ENCODE measurements at places on chromosomes 11 and 22. TPM values are rescaled to one million over a fixed set of nuclear protein-coding genes. Genes with fewer than 3 reads are reported as not detected.
A peak's percentile ranks its signal among the peaks of the same experiment; 100 is the strongest.

PDE2A gene
- total RNA-seq, result 0.29 TPM

SERPINH1 gene
- total RNA-seq, result 15.2 TPM

NDUFS3 gene
- total RNA-seq, result 94.0 TPM

TH gene
- total RNA-seq, result not detected

RIBC2 gene
- total RNA-seq, result 7.7 TPM

OR8B3 gene
- total RNA-seq, result not detected

MMP8 gene
- total RNA-seq, result not detected

MS4A12 gene
- total RNA-seq, result not detected

PKDREJ gene
- total RNA-seq, result not detected

WNT7B gene
- total RNA-seq, result not detected

CSF2RB gene
- 0.22 TPM for total RNA-seq

- peaks cover 27% of the 10 kb centered on the region for H3K36me3 ChIP-seq
- H3K27ac ChIP-seq, result no peak overlapping the region
- no peak overlapping the region for H3K4me3 ChIP-seq
- no peaks in the 10 kb centered on the region for H3K27me3 ChIP-seq
These were observed 5.3 kb upstream of the CHADL start for GRCh38 chr22:41245917-41246499.

DNA sequence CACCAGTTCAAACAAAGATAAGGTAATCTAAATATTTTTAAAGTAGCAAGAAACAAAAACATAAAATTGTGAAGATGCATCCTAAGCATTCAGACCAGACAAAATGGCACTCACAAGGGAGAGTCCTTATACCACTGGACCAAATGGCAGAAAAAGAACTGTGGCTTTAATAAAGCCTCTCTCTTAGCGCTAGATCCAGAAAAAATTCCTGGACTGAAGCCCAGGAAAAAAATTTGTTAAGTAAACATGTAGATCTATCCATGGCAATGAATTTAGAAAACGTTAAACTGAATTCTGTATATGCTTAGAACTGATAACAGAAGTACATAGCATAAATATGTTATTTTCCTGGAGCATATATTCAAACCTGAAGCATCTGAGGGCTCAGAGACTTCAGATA, 11.8 kb upstream of the CD59 start:
- H3K27ac ChIP-seq, result no peak overlapping the region
- no peak for DNase-seq
- no peaks in the 10 kb centered on the region for H3K27me3 ChIP-seq
- peaks cover 10% of the 10 kb centered on the region for H3K36me3 ChIP-seq
- H3K4me1 ChIP-seq, result peaks cover 3% of the 10 kb centered on the region

GRCh38 chr11:27414644-27415043, 51.6 kb upstream of the CCDC34 start:
- no peak overlapping the region for H3K4me3 ChIP-seq
- H3K27me3 ChIP-seq, result no peaks in the 10 kb centered on the region
- H3K27ac ChIP-seq, result no peak overlapping the region

- peaks cover 15% of the 10 kb centered on the region for H3K4me1 ChIP-seq
- no peak within 1 kb of the TSS for H3K27ac ChIP-seq
- no peaks in the 10 kb centered on the region for H3K36me3 ChIP-seq
- DNase-seq, result peak; percentile 91
- peak within 1 kb of the TSS; percentile 76 for H3K4me3 ChIP-seq
These were observed at the start of gene UNC93B1 for GRCh38 chr11:68003846-68004550. Gene UNC93B1, minus strand, starts transcription at chr11:68004097. Its CDS starts 54 bp downstream, at chr11:68004043.

DNA sequence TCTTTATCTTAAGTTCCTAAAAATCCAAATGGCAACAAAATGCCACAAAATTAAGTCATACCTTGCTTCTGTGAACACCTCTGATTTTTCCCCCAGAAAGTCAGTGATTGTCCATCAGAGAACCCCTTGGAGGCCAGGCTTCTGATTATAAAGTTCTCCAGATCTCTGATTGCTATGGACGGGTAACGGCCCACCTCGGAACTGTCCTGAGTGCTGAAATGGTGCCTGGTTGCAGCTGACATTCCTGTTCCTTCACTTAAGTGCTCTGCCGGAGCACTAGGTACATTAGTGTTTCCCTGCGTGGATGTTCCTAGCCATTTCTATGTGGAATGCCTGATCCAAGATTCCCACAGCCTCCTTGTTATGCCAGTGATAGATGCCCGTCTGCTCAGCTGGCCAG, 85.0 kb downstream of the CHST1 start:
- H3K27me3 ChIP-seq, result peaks cover 13% of the 10 kb centered on the region
- no peak overlapping the region for H3K27ac ChIP-seq
- H3K36me3 ChIP-seq, result no peaks in the 10 kb centered on the region
- no peak for DNase-seq
- no peak overlapping the region for H3K4me3 ChIP-seq

- H3K27me3 ChIP-seq, result no peaks in the 10 kb centered on the region
- DNase-seq, result peak; percentile 58
- H3K36me3 ChIP-seq, result no peaks in the 10 kb centered on the region
- H3K4me1 ChIP-seq, result peaks cover 35% of the 10 kb centered on the region
These were observed 6.1 kb upstream of the CD82 start for GRCh38 chr11:44559207-44559939.

DNA sequence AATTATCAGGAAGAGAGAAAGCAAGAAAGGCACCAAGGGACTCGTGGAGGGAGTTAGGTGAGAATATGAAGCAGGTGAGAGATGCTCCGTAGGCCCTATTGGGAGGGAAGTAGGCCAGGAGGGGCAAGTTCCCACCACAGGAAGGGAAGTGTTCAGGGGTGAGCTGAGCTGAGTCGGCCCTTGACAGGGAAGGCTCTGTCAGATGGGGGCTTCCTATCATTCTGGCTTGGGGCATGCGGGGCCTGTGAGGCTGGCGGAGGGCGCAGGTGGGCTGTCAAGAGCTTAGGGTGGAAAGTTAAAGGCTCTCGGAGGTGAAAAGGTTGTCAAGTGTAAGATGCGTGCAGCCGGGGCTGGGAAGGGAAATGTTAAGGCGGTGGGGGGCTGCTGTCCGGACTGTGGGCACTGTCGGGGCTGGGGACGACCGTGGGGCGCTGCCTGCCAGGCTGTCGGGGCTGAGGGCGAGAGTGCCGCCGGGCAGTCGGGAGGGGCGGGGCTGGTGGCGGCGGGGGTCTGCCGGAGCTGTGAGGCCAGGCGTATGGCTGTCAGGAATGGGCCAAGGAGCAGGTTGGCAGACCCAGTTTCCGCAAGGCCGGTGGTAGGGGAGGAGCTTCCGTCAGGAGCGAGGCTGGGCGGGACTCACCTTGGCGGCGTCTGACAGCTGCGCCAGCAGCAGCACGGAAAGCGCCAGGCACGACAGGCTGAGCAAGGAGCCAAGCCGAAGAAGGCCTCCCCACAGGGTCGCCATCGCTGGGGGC, 496 bp downstream of the TMEM9B start:
- H3K27me3 ChIP-seq, result no peaks in the 10 kb centered on the region
- H3K36me3 ChIP-seq, result peaks cover 2% of the 10 kb centered on the region
- H3K27ac ChIP-seq, result peak overlapping the region; percentile 90

GRCh38 chr22:45529105-45529504, 26.4 kb downstream of the FBLN1 start:
- peaks cover 2% of the 10 kb centered on the region for H3K27me3 ChIP-seq
- no peak for DNase-seq
- H3K27ac ChIP-seq, result no peak overlapping the region
- H3K36me3 ChIP-seq, result no peaks in the 10 kb centered on the region
- H3K4me3 ChIP-seq, result no peak overlapping the region

- no peak overlapping the region for H3K4me3 ChIP-seq
- no peaks in the 10 kb centered on the region for H3K4me1 ChIP-seq
- no peaks in the 10 kb centered on the region for H3K36me3 ChIP-seq
- no peak for DNase-seq
- H3K27ac ChIP-seq, result no peak overlapping the region
These were observed 25.9 kb upstream of the SLC5A4 start for GRCh38 chr22:32281072-32281471.

GRCh38 chr11:46977038-46977813, 40.7 kb downstream of the CSTPP1 start:
- H3K36me3 ChIP-seq, result no peaks in the 10 kb centered on the region
- no peaks in the 10 kb centered on the region for H3K27me3 ChIP-seq
- no peak overlapping the region for H3K27ac ChIP-seq
- H3K4me1 ChIP-seq, result peaks cover 13% of the 10 kb centered on the region

DNA sequence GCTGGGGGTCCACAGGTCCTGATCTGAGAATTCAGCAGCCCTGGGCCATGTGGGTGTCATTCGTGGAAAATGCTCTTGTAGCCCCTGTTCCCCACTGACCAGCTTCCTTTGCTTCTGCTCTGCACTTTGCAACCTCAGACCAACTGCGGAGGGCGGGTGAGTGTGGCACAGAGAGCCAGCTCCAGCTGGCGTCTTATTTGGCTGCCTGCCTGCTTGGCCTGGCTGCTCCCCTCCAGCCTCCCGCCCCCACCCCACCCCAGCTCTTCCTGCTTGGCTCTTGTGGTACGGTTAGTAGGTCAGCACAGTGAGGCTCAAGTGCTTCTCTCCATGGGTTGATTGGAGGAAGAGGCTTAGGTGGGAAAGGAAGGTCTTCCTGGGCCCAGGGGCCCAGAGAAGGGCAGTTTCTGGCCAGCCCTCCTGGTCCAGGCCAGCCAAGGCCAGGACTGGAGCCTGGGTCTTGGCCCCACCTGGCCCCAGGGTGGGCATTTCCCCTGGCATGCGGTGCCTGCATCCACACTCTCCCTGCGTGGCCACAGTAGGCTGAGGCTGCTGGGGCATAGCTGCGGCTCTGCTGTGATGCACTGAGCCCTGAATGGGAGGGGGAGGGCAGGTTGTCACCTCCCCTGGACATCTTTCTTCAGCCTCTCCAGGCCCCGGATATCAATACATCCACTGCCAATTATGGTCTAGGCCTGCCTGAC, 26.5 kb downstream of the MYO7A start:
- H3K4me1 ChIP-seq, result peaks cover 24% of the 10 kb centered on the region
- H3K4me3 ChIP-seq, result no peak overlapping the region
- peaks cover 3% of the 10 kb centered on the region for H3K27me3 ChIP-seq
- no peak for DNase-seq
- no peaks in the 10 kb centered on the region for H3K36me3 ChIP-seq
- no peak overlapping the region for H3K27ac ChIP-seq

DNA sequence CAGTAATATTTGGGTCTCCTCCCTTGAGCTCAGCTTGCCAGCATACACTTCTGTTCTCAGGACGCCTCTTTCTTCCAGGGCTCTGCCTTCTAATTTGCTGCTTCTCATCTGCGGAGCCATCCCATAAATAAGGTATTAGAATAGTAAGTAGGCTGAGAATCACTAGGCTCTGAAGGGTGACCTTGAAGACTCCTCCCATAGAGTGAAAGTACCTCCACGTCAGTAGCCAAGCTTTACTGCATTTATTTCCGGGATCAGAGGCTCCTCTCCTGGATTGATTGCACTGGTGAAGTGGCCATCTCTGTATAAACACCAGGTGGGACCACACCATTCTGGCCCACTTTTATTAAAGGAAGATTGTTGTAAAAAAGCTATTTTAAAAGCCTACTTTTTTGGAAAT, 315.5 kb downstream of the FAT3 start:
- H3K36me3 ChIP-seq, result no peaks in the 10 kb centered on the region
- no peak overlapping the region for H3K4me3 ChIP-seq
- H3K27me3 ChIP-seq, result no peaks in the 10 kb centered on the region
- no peak overlapping the region for H3K27ac ChIP-seq
